Epithelial cell of esophagus (primary cell): ENCODE measurements at places on chromosomes 7 and 10.

- DNase-seq, result peak; percentile 11
Measured at GRCh38 chr7:46319841-46320240, 398.8 kb upstream of the IGFBP3 start.

- no peak for DNase-seq
Measured at GRCh38 chr10:88534072-88534665, 48.9 kb downstream of the RNLS start.

DNA sequence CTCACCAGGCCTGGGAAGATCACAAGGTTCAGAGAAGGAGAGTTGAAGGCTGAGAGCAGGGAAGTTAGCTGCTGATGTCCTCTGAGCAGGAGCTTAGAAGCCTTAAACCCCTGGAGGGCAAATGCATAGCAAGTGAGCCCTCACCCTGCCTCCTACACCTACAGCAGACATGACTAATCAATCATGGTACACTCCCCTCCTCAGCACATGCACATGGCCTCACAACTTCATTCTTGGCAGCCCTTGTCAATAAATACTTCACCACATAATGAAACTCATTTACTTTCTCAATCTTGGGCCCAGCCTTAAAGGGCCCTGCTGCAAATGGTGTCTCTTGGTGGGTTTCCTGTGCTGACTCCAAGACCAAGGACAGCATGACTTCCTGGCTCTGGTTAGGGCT, 12.9 kb downstream of the MMRN2 start:
- DNase-seq, result peak; percentile 75

DNA sequence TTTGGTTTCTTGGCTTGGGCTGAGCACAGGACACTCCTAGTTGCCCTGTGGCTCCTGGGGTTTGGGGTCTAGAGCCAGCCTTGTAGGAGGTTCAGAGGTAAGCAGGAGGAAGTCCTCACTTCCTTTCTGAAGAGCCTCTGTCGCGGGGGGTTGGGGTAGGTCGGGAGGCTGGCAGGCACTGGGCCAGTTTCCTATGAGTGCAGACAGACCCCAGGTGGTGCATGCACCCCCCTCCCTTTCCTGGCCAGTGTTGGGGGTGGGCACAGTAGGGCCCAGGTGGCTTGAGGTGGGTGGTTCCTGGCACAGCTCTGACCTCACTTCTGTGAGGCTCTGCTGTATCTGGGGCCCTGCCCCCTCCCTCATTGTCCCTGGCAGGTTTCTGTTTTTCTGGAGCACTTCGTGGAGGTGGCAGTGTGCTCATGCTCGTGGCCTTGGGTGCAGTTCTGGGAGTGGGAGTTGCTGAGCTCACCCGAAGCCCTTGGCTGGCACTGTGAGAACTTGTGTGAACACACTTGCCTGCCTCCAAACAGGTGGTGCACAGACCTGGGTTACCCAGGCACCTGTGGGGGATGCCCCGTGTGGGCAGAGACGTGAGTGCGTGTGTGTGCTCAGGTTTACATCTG, 1.8 kb downstream of the PALD1 start:
- DNase-seq, result no peak

GRCh38 chr10:59906417-59907202, at the start of gene CCDC6:
Gene CCDC6 (minus strand): TSS chr10:59906556. CDS start chr10:59906424, 132 bp downstream.
- DNase-seq, result peak; percentile 95

DNA sequence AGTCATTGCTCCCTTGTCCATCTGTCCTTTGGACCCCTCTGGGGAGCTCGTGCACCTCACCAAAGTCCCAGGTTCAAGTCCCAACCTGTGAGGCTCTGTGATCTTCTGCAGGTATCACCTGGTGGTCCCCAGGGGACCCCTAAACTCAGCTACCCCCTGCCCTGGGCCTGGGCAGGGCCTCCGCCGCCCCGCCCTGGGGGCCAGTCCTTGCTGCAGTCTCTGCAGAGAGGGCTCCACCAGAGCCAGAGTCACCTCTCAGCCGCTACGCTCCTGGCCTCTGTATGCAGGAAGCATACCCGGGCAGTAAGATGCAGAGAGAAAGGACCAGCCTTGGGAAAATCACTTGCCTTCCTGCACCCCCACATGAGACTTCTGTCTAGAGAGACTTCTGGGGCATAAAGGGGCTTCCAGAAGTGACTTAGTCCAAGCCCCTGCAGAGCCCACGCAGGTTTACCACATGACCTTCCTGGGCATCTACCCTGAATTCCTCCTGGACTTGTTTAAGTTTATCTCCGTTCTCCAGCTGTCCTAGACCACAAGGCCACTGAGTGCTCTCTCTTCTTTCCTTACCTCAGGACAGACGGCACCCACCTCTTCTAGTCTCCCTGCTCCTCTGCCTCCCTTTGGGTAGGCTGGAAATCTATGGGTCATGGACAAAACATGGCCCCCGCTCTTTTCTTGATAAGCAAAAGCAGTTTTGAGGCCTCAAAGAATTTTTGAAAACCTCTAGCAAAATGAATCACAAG, 21.2 kb downstream of the CALML5 start:
- no peak for DNase-seq

DNA sequence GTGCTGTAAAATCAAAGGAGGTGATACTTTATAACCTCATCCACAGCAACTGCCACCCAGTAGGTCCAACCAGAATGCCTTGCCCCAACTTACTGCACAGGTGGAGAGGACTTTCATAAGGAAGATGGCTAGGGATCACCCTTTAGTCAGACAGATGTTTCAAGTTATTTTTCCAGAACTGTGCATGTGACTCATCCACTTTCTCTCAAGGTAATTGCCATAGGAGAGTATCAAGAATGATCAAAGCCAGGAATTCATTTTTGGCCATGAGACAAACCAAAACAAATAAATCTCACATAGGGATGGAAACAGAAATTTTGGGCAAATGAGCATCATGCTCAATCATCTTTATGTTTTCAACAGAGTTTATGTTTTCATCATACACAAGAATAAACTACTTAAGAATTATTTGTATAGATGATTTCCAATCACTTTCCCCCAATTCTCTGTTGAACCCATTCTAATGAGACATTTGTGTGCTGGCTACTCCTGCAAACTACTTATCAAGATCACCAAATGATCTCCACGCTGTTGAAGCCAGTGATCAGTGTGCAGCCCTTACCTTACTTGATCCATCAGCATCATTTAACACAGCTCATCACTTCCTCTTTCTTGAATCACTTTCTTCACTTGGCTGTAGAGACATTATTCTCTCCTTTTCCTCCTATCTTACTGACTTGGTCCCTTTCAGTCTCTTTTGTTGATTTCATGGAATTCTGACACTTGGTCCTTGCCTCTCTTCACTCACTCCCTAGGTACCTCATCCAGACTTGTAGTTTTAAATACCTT, 74.0 kb downstream of the SLC16A9 start:
- peak; percentile 37 for DNase-seq

GRCh38 chr10:130466271-130466997, 330.2 kb downstream of the GLRX3 start:
- no peak for DNase-seq

DNA sequence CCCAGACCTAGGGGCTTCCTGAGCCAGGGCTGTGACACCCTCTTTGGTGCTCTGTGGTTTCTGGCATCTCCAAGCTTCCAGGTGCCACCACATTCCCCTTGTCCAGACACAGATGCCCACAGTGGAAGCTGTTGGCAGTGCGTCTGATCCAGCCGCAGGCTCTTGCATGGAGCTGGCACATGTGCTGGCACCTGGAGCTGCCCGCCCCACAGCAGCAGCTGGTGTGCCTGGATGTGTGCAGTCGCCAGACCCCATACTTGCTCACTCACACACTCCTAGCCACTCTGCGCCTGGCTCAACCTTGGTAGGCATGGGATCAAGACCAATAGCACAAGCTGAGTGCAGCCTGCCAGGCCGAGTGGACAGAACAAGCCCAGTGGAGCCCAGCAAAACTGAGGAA, 106.5 kb downstream of the LYZL1 start:
- no peak for DNase-seq

DNA sequence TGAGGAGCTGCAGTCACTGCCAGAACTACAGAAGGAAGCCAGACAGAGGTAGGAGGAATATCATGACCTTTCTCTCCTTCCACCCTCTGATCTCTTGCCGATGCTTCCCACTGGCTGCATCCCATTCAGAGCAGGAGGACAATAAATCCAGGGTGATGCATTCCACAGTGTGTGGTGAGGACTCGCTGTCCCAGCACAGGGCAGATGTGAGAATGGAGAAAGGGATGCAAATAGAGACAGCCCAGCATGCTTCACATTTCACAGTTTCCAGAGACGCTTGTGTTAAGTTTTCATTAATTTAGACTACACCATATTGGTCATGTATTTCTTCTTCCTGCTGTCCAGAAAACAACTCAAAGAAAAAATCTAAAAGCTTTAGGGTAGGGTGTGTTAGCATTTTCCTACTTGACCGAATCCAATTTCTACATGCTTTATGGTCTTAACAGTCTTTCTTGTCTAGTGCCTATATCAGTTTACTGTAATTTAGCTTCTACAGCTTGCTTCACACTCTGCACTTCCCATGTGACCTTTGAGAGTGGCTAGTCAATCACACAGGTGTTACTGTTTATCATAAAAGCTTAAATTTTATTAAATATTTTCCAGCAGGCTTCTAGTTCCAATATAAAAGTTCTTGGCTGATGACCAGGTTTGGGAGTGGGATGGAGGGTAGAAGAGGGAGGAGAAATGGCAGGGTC, 155.6 kb downstream of the RAPGEF5 start:
- no peak for DNase-seq

DNA sequence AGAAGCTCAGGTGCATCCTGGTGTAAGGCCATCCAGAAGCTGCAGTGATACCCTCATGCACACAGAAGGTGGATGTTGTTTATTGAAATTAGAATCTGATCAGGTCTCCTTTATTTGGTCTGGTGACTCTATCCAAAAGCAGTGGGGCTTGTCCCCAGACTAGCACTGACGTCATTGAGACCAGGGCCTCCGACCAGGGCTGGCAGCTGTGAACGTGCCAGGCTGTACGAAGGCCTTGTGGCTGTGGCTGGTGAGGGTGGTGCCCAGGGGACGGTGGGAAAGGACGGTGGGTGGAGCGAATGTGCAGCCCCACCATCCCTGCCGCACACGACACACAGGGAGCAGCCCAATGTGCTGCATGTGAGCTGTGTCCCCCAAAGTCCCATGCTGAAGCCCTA, 160.0 kb downstream of the ADARB2 start:
- no peak for DNase-seq

- no peak for DNase-seq
Measured at GRCh38 chr7:47211519-47211973, 370.4 kb downstream of the TNS3 start.

DNA sequence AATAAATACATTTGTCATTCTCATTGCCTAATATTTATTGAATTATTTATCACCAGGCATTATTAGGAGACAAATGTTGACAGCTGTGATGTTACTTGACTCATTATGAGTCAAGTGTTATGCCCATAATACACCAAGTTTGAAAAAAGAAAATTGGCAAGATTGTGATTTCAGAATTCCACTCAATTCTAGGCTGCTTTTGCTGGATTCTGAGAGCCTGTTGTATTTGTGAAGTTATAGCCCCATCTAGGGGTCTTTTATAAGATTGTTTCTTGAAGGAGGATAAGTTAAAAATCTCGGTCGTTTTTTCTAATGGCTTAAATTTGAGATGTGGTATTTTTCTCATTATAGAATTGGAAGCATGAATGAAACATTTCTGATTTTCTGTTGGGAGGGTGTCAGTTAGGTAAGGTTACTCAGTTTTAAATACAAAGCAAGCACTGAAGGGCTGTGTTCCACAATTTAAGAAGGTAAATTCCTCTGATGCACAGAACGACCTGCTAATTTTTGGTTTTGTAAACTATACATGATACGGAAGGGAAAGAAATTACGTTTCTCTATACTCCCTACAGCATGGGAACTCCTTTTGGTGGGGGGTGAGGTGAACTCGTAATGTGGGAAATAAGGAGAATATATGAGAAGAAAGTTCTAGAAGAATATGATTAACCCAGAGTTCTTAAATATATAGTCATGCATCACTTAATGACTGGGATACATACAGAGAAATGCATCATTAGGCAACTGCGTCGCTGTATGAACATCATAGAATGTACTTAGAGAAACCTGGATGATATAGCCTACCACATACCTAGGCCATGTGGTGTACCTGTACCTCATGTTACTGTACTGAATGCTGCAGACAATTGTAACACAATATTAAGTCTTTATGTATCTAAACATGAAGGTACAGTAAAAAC, 2.6 kb downstream of the STK31 start:
- peak; percentile 69 for DNase-seq
